Pons (tissue), 1 donor: ENCODE measurements at places on chromosomes 3 and 15.

- DNase-seq = no peak
Measured at GRCh38 chr15:78063970-78064385, 13.5 kb downstream of the TBC1D2B start.

- no peak for DNase-seq
Measured at GRCh38 chr3:130384476-130385025, 39.1 kb downstream of the COL6A5 start.

- no peak for DNase-seq
Measured at GRCh38 chr3:107432646-107433045, 55.4 kb downstream of the CCDC54 start.

DNA sequence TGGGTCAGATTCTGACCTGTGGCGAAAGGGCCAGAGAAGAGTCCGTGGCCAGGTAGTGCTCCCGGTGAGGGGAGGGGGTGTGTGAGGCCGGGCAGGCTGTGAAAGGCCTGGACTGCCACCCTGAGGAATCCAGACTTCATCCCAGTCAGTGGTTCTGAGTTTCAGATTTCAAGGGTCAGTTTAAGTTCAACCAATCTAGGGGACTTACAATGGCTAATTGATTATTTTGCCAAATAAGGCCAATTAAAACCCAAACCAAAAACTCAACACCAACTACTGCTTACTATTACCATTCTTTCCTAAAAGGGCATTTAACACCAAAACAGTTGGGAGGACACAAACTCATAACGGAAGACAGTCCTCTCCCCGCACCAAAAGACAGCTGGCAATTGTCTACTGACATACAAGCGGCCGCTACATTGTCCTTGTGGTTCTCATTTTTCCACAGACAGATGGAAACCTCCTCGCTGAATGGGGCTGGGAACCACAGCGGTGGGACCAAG, 30.5 kb downstream of the TMEM44 start:
- no peak for DNase-seq

DNA sequence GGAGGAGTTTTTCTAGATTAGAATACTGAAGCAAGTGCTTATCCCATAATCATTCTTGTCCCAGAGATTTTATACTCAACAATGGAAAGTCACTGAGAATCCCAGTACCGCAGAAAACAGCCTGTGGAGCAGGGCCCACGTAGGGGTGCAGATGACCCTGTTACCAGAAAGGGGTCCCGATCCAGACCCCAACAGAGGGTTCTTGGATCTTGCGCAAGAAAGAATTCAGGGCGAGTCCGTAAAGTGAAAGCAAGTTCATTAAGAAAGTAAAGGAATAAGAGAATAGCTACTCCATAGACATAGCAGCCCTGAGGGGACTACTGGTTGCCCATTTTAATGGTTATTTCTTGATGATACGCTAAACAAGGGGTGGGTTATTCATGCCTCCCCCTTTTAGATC, 2.6 kb downstream of the GCNT3 start:
- DNase-seq = no peak

GRCh38 chr3:94665922-94666321, 603.1 kb downstream of the NSUN3 start:
- no peak for DNase-seq

- DNase-seq = no peak
Measured at GRCh38 chr3:10283638-10284037, 9.1 kb downstream of the GHRL start.
